ENCODE measurements at places on chromosomes 2 and 18. TPM values are rescaled to one million over a fixed set of nuclear protein-coding genes. Genes with fewer than 3 reads are reported as not detected.

GRCh38 chr18:13416848-13417247 is 198.3 kb downstream of the LDLRAD4 start:
- no peak for DNase-seq

- DNase-seq = no peak
Measured at GRCh38 chr2:197293252-197294007, 17.1 kb downstream of the ANKRD44 start.

- no peak for DNase-seq
Measured at GRCh38 chr2:50401772-50402653, 629.9 kb downstream of the NRXN1 start.

The SULT1C2 gene
- total RNA-seq = 2.2 TPM

DNA sequence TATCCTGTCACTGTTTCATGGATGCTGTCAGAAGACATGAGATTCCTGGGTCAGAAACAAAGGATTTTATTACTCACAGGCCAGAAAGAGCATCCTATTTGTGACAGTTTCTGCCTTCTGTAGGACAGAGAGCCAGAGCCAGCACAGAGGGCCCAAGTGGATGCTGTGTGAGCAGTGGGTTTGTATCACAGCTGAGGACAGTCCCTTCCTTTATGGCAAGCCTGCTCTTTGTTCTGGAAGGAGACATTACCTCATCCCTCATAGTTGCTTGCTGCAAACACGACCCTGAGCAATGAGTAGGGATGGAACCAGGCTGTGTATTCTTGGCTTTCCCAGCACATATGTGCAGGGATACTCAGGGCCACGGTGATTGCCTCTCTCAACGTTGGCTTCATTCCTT is 41.6 kb downstream of the ARHGEF4 start:
- DNase-seq = no peak

GRCh38 chr2:64582774-64583340 is 58.7 kb downstream of the AFTPH start:
- no peak for DNase-seq
